Activated naive CD4-positive, alpha-beta T cell treated with anti-CD3 and anti-CD28 coated beads, Interleukin-2, amount 50 U/mL, for 16 hours (primary cell): ENCODE measurements at places on chromosomes 3 and 15.

DNA sequence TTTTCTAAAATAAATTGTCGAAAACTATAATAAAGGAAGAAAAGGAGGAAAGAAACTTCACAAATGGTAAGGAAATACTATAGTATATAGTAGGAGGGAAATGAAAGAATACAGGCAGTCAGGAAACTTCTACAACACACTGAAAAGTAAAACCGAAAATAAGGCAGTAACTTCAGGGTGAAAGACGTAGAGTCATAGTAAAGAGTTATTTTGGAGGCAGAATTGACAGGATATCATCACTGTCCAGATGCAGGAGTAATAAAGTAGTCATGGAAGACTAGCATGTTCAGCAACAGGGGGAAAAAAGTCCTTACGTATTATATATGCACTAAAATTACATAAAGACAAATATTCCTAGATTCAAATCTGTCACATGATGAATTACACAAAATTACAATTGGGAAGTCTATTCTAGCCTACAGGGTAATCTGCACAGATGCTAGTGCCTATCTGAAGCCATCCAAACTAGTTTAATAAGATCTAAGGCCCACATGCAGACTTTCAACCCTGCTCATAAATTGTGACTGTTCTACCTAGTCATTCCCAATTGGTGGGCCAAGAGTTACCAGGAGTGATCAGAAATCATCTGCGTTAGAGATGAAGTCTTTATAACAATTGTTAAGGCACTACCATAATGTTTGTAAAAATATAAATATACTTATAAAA lies 14.0 kb downstream of the VPS13C start:
- DNase-seq = no peak

GRCh38 chr3:133383175-133383574 lies 16.7 kb upstream of the BFSP2 start:
- DNase-seq = no peak

- DNase-seq = no peak
These were observed 307.3 kb upstream of the RBMS3 start for GRCh38 chr3:28973609-28974008.

DNA sequence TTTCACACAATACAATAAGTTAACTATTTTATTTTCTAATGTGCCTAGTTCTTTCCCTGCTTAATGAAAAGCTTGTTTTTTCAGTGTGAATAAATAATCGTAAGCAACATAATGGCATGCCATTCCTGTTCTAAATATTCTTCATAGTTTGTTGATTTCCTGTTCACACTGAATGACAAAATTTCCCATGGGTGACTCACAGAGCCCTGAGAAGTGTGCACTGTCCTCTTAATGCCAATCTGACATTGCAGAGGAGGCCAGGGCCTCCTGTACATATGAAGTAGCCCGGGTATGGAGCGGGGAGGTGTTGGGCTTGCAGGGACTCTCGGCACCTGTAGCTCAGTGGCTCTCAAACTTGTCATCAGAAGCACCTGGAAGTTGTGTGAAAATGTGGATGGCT lies 24.3 kb downstream of the CCR3 start:
- no peak for DNase-seq

GRCh38 chr3:51830836-51831385 lies 30.5 kb upstream of the IQCF2 start:
- no peak for DNase-seq

GRCh38 chr15:70252056-70252950 lies 154.6 kb upstream of the TLE3 start:
- no peak for DNase-seq

DNA sequence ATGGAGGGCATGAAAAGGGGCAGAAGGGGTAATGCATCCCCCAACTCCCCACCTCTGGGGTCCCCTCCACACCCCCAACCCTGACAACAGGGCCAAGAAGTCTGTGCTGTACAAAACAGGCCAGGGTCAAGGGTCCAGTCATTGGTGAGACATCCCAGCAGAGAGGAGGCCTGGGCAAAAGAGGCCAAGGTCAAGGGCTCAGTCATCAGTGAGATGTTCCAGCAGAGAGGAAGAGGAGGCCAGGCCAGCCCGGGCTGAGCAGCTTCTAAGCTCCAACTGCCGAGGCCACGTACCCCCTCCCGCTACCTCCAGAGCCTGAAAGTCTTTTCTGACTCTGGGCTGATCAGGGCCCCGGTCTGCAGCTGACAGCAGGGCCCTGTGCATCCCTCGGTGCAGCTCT lies 52.4 kb downstream of the LHFPL4 start:
- no peak for DNase-seq

DNA sequence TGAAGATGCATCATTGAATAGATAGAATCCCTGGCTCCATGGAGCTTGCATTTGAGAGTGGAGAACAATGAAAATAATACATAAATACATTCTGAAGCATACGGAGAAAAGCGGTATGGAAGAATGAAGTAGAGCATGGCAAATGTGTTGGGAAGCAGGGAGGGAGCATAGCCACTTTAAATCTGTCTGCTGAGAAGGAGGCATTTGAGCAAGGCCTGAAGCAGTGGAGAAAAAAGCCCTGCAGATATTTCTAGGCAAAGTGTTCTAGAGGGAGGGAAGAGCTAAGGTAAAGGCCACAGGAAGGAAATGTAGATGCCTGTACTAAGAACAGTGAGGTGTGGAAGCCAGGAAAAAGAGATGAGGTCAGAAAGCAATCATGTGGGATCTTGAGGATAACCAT lies 484.8 kb downstream of the CNTN3 start:
- DNase-seq = no peak

DNA sequence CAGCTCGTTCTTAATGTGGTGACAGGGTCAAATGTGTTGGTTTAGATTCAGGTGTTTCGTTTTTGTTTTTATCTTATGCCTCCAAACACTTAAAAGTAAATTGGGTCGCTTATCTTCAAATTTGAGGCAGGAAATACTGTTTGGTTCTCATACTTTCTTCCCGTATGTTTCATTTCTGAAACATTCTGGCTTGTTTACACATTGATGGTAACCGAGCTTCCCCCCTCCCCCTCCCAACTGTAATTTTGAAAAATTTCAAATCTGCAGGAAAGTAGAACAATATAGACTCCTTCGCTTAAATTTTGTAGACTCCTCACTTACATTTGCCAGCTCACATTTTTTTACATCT lies 64.9 kb downstream of the CMTM8 start:
- DNase-seq = no peak

DNA sequence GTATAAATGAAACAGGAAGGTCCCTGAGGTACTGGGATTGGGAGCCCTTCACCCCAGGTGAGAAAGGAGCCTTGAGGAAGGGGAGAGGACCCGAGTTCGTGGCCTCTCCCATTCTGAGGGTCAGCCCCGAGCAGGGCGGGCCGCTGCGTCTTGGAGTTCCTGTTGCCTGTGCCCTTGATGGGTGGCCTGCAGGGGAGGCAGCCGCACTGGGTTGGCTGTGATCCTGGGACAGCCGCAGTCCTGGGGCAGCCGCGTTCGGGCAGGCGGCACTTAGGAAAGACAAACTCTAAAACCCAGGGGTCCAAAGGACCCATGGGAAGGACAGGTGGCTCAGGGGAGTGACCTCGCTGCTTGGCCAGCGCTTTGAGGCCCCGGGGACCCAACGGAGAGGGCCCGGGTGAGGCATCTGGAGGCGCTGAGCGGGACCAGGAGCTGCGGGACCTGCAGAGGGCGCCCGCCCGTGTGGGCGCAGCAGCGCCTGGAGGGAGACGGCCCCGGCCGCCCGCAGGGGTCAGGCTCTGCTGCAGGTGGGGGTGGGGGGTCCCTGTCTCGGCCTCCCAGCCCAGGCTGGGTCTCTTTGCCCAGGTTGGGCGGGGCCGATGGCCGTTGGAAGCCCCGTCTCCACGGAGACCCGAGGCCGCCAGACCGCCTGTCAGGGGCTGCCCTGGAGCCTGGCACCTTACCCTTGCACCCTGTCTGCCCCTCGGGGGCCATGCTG lies 65.1 kb downstream of the HMCES start:
- DNase-seq = peak; percentile 32

DNA sequence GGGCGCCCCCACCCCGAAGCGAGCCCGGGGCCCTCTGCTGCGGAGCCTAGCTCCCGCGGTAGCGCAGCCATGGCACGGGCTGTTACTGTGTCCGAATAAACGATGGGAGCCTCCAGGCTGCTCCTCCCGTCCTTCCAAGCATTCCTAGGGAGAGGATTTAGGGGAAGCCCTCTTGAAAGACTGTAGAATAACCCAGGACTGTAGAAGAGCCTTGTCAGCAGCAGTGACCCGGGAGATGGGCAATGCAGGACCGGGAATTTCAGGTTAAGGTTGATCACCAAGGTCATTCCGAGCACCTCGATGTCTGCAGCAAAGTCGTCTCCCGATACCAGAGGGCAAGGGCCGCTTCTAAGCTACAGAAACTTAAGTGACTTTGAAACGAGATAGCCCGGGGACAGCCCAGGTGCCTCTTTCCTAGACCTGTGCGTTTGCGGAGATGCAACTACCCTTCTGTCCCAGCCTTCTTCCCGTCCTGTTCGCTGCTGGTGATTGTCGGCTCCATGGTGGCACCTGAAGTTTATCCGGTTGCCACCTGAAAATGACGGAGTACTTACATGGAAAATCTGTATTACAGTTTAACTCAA lies 753 bp upstream of the MYO5A start:
- DNase-seq = peak; percentile 16

DNA sequence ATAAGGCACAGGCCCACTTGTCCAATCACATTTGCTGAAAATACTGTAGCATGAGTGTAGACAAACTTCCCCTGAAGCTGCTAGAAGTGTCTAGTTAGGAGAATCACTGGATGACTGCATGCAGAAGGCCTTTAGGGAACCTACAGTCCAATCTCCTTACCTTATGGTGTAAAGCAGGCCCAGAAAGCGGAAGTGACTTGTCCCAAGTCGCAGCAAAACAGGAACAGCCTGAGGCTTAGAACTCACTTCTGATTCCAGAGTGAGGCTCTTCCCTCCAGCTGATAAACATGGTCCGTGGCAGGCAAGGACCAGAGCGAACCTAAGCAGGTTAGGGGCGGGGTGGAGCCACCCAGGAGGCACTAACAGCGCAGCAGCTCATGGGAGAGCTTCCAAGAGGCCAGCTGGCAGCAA lies 2.5 kb downstream of the GRAMD2A start:
- DNase-seq = no peak

DNA sequence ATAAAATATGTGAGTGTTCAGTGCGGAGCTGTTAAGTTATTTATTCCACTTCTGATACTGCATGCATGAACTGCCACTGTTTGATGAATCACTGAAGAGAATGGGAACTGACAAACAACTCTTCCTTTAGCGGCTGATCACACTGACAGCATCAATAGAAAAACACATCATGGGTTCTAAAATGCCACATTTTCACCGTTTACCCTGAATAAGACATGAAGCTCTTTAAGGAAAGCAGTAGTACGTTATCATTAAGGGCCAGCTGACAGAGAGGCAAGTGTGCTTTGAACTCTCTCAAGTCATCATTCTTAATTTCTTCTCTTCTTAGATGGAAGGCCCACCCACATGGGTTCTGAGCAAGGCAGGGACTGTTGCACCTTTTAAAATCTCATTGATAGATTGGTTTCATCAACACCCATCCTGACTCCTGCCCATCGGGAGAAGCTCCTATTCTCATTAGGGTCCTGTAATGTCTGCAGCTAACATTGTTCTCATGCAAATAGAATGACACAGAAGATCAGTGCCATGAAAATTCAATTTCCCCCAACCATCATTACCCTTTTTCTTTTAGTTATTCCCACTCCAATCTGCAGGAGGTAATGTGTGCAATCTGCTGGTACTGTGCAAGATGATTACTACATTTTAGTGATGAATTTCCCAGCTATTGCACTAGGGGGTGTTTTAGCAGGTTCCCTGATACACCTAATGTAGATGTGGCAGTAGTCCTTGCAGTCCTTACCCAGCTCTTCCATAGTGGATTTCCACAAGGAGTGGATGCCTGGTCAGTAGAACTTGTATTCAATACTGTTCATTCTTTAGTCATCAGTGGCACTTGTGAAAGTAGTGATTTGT lies 119.1 kb downstream of the ROBO2 start:
- DNase-seq = no peak

- DNase-seq = no peak
These were observed 54.5 kb upstream of the ARL14 start for GRCh38 chr3:160622263-160623045.

DNA sequence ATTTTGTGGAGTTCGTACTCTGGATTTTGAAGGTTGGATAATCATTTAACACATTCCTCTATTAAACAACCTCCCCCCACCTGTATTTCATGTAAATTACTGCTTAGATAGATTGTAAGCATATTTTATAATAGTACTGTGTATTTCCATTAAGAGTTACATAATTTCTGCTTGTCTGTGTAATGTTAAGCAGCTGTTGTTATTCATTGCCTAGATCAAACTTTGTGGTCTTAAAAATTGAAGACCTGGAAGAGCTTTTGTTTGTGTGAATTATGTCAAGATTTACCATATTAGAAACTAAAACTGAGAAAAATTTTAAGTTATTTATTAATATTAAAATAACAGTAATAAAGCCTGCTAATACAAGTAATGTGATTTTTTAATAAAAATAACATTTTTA lies 11.1 kb downstream of the SETD5 start:
- DNase-seq = no peak

DNA sequence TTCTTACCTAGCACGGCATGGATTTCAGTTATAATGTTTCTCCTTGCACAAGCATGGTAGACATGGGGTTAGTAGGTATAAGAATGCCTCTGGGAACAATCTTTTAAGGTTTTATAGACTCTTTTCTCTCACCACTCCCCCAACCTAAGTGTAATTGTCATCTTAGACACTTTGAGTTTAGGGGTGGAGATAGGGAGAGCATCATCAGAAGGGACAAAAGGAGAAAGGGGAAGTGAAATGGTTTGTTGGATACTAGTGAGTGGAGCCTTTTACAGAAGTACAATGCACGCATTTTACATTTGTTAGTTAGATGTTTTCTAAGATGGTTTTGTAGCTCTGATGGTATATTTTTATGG lies 189.2 kb downstream of the TP63 start:
- DNase-seq = no peak

DNA sequence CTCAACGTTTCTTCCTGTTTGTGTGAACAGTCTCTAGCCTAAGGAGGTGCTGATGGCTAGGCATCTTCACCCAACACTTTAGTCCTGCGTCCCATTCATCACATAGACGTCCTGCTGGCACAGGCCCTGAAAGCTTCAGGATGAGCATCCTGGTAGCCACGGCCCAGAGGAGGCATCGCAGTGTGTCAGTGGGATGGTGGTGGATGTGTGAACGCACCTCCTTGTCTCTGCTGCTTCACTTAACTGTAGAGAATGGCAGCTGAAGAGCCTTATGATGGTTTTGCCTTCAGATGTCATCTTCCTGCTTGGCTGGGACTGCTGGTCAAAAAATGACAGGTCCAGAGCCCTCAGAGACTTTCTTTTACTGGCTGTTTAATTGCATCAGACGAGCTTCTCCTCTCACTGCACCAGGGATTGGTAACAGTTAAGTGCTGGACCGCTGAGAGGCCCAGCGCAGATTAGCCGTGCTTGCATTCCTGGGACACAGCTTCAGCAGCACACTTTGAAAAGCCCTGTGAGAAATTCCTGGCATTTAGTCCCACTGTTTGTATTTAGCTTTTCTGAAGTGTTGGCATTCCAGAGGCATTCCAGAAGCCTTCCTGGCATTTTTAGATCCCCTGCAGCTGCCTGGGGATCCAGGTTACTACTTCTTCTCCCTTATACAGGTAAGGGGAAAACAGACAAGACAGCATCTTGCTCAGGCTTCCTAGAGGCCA lies 132.4 kb upstream of the PLXNA1 start:
- DNase-seq = no peak

GRCh38 chr3:179018808-179019207 lies 52.8 kb downstream of the ZMAT3 start:
- no peak for DNase-seq
